ENCODE measurements at places on chromosomes 3 and 15.

DNA sequence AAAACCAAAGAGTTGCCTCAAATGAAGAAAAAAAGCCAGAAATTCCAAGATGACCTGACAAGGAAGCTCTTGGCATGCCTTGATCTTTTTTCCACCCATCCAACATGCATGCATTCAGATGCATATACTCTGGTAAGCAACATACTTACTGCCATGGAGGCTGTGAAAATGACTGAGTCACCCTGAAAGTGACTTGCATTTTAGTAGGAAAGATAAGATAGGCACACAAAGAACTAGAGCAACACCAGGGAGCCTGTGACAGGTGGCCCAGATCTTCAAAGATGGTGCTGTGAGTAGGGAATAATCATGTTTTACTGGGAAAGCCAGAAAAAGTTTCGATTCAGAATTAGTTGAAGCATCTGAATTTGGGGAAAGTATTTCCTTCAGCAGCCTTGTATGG is 185.1 kb upstream of the SLCO3A1 start:
- DNase-seq = no peak

- no peak for DNase-seq
Measured at GRCh38 chr3:148233403-148233802, 464.3 kb upstream of the AGTR1 start.

DNA sequence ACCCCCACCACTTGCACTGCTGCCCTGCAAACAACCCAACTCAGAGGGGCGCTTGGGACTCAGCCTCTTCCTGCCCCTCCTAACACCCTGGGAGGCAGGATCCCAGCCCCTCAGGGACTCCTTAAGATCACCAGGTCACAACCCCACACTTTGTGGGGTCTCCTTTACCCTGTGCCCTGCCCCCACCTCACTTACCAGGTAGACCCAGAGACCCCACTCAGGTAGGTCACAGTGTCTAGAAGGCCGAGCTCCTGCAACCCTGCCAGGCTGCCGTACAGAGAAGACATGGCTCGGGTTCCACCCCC is 9.1 kb downstream of the PLA2G4F start:
- no peak for DNase-seq

- DNase-seq = no peak
Measured at GRCh38 chr15:49314716-49315115, 108.3 kb upstream of the FGF7 start.

DNA sequence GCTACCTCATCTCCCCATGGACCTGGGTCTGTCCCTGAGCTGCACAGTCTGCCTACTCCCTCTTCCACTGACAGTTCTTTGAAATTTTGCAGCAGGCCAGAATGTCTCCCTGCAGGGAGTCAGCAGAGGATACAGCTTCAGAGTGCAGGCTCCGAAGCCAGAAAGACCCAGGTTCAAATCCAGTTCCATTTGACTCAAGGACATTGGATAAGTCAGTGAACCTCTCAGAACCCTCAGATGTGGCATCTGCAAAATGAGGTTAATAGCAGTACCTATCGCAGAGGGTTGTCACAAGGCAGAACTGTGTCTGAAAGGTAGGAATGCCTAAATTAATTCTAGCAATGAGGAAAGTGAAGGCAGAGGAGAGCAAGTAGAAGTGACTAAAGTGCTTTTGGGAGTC is 244.4 kb upstream of the TRIM42 start:
- DNase-seq = no peak

GRCh38 chr3:56845505-56845904 is 43.8 kb upstream of the ARHGEF3 start:
- no peak for DNase-seq

GRCh38 chr3:132253262-132253878 is 63.8 kb upstream of the ACP3 start:
- DNase-seq = no peak

DNA sequence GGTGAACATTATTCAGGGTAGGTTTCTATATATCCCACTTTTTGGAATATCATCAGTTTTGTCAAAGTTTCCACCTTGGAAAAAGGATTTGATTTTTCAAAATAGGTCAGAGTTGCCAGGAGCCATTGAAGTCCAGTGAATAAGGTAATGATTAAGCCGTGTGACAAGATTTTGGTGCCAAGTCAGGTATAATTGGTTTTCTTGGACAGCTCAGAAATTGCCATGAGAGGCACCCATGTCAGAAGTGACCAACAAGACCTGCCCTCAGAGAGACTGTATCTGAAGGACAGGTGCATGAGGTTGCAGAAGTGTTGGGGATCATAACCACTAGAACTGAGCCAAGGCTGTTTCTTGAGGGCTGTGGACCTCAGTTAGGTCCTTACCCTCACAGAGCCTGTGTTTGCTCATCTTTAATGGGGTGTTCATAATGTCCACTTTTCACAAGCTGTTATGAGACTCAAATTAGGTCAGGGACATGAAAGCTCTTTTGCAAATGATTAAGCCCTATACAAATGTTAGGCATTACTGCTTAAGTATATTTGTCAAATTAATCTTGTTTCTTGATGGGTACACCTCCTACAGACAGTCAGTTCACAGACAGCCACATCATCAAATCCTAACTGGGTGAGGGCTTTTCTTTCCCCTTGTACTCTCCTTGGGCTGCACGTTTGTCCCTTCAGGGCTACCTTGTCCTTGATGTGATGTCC is 32.3 kb downstream of the CASR start:
- DNase-seq = no peak

DNA sequence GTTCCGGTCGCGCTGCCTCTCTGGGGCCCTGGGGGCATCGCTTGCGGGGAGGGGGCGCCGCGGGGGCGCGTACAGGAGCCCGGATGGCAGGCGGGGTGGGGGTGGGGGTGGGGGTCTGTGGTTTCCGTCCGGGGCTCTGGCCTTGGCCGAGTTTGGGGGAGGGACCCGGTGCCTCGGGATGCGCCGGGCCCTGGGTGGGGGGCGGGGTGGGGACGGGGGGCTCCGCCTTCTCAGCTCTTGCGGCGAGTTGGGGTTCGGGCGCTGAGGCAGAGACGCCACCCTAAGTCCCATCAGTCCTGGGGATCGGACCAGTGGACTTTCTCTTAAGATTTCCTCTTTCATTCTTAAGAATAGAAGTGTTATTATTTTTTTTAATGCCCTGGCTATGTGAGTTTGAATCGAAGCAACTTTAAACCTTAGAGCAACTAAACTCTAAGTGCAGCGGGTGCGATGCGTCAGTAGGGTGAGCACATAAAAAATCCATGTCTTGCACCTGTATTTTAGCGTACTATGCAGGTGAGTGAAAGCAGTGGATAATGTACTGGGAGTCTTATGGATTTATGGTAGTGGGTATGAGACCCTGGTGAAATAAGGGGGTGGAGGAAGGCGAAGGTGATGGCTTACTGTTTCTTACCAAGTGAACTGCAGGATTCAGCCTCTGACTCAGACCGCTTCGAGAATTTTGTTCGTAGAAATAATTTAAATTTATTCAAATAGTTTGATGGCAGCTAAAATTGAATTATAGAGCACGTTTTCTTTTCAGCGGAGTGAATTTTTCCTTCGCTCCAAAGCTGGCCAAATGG is 762 bp downstream of the CTNNB1 start:
- DNase-seq = no peak

GRCh38 chr3:172099495-172099808 is 60.1 kb downstream of the FNDC3B start:
- DNase-seq = no peak

DNA sequence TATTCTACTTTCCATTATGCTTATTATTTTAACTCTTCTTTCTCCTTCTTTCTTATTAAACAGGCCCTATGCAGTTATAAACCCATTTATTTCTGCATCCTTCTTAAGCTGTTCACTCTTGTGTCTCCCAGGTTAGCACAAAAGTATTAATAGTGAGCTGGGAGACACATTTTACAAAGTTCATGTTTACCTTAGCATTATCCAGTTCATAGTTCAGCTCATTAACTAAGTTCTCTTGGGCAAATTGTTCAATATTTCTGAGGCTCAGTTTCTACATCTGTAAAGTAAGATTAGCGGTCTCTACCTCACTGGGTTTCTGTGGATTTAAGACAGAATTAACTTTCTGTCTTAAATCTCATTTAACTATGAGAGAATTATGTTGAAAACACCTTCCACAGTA is 31.2 kb upstream of the UMPS start:
- no peak for DNase-seq

GRCh38 chr3:45701172-45701867 is 12.1 kb downstream of the SACM1L start:
- no peak for DNase-seq

- DNase-seq = no peak
Measured at GRCh38 chr15:61537337-61537736, 308.2 kb upstream of the RORA start.

DNA sequence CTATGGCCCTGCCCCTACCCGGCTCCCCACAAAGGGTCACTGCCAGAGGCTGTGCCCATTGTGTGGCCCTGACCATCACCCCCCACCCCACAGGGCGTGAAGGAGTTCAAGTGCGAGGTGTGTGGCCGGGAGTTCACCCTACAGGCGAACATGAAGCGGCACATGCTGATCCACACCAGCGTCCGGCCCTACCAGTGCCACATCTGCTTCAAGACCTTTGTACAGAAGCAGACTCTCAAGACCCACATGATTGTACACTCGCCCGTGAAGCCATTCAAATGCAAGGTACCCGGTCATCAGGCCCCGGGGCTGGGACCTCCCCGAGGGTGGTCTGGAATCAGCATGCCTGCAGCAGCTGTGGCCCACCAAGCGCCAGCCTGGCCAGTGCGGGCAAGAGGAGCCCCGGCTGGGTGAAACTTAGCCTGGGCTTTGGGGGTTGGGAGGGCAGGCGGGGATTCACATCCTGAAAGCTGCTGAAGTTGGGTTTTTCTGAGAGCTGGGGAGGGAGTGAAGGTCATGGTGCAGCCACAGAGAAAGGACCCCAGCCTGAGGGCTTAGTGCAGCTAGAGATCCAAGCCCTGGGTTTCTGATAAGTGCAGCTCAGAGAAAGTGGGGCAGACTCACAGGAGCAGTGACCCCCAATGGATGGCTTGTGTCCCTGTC is 29.2 kb downstream of the IDH2 start:
- no peak for DNase-seq

DNA sequence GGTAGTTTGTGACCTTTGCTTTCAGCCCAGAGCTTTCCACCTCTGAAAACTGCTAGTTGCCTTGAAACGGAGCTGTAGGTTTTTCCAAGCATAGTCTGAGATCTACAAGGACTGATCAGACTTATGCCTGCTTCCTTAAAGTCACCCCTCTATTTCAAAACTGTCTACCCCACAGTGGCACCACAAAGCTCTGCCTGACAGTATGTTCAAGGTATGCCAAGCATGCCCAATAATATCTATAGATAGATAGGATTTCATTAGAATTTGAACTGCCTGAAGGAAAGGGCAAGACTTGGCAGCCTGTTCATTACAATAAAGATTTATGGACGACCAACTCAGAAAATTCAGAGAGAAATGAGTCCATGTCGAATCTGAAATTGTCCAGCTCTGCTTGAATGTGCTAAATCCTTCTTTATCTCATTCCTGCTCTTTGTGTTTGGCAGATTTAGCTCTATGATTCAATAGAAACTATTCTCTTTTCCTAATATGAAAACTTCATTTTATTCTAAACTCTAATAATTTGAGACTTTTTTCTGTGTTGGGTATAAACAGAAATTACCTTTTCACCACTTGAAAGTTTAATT is 227.6 kb upstream of the TBC1D5 start:
- no peak for DNase-seq

DNA sequence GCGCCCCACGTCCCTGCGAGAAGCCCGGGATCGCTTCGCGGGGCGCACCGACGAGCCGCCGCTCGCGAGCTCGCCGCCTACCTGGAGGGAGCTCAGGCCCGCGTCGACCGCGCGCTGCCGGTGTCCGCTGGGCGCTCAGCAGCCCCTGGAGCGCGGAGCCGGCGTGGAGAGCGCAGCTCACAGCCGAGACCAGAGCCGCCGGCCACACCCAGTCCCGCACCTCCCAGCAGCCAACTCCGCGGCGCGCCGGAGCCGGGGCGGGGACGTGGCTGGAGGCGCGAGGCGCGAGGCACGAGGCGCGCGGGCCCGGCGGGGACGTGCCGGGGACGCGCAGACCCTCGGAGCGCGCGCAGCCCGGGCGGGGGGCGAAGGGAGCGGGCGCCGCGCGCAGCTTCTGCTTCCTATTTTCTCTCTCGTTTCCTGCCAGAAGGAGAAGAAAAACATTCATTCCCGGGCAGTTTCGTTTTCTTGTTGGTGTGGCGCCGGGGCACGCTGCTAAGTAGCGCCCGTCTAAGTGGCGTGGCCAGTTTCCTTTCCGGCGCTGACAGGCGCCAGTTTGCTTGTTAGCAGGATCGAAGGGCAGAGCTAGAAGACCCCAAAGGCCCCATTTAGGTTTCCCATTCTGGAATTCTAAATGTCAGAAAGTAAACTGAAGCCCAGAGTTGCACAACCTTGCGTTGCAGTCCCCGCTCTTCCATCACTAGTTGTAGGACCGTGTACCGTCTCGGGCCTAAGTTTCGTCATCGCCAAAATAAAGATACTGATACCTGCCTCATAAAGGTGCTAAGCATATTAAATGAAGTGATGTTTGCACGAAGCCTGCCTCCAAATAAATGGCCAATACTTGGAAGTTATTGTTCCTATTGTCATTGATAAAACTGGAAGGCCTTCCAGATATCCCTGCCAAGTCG is at the start of gene GNB4:
Gene GNB4, minus strand, starts transcription at position 206 of the 911 bp plus-strand sequence. CDS start 25,270 bp downstream, outside the sequence.
- DNase-seq = peak; percentile 49

DNA sequence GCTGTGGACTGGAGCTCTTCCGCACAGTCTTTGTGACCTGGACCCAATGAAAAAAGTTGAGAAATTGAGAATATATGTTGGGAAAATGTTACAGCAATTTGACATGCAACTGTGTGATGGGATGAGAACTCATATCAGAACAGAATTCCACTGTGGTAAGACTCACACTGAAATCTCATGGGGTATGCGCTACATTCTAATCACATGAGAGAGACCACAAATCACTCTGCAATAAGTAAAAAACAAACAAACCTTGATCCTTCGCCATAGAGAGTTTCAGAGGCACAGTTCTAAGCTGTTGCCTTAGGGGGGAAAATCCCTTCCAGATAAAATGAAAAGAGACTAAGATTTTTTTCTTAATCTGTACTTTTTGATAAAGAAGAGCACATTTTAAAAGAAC is 37.3 kb downstream of the LMCD1 start:
- DNase-seq = no peak

GRCh38 chr15:73286311-73286710 is 82.4 kb downstream of the HCN4 start:
- no peak for DNase-seq

Data from hypothalamus (tissue), 51 donors.